Choroid plexus epithelial cell (primary cell): ENCODE measurements at places on chromosomes 11 and 22.
A peak's percentile ranks its signal among the peaks of the same experiment; 100 is the strongest.

DNA sequence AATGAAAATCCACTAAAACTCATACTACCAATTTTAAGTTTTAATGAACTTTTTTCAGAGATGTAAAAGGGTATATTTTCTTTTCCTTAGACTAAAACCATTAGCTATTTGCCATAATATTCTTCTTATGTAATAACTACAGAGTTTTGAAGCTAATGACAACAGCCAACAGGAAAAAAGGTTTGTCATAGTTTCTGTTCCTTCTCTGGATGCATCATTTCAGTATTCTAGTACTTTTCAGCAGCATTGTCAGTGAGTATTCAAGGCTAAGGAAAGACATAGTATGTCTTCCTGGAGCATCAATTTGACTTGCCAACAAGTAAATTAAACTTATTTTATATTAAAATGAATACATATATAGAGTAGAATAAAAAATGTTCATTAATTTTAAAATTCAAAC lies 166.0 kb downstream of the METTL15 start:
- DNase-seq, result no peak

DNA sequence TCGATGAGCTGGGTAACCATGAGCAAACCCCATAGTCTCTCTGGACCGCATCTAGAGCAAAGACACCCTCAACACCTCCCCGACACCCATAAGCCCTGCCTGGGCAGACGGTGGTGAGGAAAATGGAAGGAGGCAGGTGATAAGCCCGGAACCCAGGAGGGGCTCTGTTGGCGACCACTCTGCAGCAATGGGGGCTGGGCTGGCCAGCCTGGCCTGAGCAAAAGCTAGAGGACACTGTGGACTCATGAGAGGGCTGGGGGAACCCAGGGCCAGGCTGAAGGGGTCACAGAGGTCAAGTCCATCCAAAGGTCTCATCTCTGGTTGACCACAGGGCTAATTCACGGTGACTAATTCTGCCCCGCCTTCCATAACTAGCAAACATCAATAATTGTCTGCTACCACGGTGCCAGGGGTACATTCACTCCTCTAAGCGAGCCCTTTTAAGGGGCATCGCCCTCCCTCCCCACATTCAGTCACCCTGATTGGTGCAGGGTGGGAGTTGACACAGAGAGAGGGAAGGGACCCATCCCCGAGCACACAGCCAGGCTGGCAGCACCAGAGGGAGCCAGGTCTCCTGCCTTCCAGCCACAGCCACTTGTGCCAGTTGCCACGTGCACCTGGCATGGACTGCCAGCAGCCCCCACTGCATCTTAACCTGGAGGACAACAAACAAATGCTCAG lies 4.0 kb downstream of the PYGM start:
- DNase-seq, result no peak

GRCh38 chr11:94734563-94735275 lies 33.4 kb upstream of the AMOTL1 start:
- peak; percentile 49 for DNase-seq

DNA sequence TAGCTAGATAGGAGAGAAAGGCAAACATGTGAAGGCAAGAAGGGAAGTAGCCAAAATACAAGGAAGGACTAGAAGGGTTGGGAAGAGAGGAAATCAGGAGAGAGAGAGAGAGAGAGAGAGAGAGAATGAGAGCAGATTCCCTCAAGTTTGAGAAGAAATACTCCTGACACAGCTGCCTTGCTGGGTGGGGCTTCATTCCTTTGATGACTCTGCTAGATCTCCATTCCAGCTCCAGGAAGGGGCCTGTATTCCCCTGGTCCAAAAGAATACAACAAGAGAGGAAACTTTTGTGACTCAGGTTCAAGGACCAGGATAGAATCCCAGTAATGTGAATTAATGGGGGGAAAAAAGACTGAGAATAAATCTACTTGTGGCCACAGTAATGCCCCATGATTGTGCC lies 62.9 kb upstream of the SPON1 start:
- DNase-seq, result no peak

DNA sequence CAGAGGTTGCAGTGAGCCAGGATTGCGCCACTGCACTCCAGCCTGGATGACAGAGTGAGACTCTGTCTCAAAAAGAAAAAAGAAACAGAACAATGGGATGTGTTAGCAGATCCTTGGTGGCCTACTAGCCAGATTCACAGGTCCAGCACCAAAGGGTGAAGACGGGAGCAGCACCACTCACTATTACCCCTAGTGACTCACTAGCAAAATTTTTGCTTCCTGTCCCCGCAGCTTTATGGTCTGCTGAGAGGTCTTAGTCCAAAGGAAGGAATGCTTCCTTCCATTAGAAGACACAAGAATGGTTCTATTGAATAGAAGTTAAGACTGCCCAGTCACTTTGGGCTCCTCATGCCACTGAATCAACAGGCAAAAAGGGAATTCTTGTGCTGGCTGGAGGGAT lies 35.9 kb upstream of the NUP50 start:
- peak; percentile 28 for DNase-seq
